ENCODE measurements at places on chromosomes 2 and 18. TPM values are rescaled to one million over a fixed set of nuclear protein-coding genes. Genes with fewer than 3 reads are reported as not detected.

Gene GNAL
- total RNA-seq = 2.2 TPM

GRCh38 chr18:24764766-24765165 is 304.3 kb downstream of the HRH4 start:
- no peaks in the 10 kb centered on the region for H3K27me3 ChIP-seq
- H3K36me3 ChIP-seq = no peaks in the 10 kb centered on the region
- H3K4me3 ChIP-seq = no peak overlapping the region
- no peak overlapping the region for H3K27ac ChIP-seq
- DNase-seq = no peak
- no peaks in the 10 kb centered on the region for H3K4me1 ChIP-seq

DNA sequence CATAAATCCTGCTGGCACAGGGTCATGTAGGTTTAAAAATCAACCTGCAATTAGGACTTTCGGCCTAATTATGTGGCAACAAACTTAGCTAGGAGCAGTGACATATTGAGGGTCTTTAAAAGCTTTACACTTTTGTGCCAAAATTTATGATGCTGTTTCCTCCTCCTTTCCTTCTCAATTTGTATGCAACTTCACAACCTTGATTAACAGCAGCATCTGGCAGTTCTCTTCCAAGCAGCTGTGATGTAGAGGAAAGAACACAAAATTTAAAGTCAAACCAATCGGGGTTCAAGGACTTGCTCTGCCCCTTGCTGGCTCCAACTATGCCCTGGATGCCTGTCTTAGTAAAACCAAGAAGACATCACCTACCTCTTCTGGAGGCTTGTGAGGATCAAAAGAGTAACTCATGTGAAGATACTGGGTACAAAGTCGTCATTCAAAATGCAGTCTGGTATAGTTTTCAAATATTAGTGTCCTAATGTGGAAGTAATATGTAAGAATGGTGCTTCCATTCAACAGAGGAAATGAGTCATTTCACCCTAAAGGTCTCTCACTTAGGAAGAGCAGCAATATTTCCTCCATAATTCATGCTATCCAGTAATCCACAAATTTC is 94.7 kb downstream of the ANKRD44 start:
- DNase-seq = no peak
- H3K4me1 ChIP-seq = peaks cover 11% of the 10 kb centered on the region
- H3K4me3 ChIP-seq = no peak overlapping the region
- no peaks in the 10 kb centered on the region for H3K27me3 ChIP-seq
- no peak overlapping the region for H3K27ac ChIP-seq

DNA sequence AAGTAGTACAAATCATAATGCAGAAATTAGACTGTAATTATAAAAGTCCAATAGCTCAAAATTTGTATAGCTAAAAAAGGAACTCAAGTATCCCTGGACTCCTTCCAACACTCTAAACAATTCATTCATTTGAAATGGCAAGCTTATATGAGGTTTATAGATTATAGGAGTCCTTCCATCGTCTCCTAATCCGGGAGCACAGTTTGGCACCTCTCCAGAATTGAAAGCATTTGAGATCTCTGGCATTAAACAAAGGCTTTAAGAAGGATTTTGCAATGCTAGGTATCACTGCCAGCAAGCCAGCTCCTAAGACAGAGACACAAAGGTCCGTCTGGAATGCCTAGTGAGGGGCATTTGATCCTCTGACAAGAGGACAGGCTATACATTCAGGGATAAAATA is 90.9 kb downstream of the ACVR1 start:
- H3K27me3 ChIP-seq = no peaks in the 10 kb centered on the region
- no peak overlapping the region for H3K27ac ChIP-seq
- no peak overlapping the region for H3K4me3 ChIP-seq

- H3K27me3 ChIP-seq = no peaks in the 10 kb centered on the region
- H3K36me3 ChIP-seq = no peaks in the 10 kb centered on the region
- DNase-seq = no peak
Observed at GRCh38 chr2:726169-726568, 49.0 kb upstream of the TMEM18 start.

Measured in adrenal gland (tissue), 19 donors.